Omental fat pad (tissue), 4 donors: ENCODE measurements at places on chromosomes 13 and 19. TPM values are rescaled to one million over a fixed set of nuclear protein-coding genes. Genes with fewer than 3 reads are reported as not detected.

Gene ZNF175
- 4.1 TPM for total RNA-seq

Gene GPR18
- total RNA-seq = not detected

Gene SRRM5
- total RNA-seq = 0.46 TPM

Gene PRKD2
- total RNA-seq = 11.8 TPM

Gene ZNF234
- total RNA-seq = 9.9 TPM

Gene KASH5
- not detected for total RNA-seq

Gene RSPH6A
- not detected for total RNA-seq

Gene S1PR5
- 0.47 TPM for total RNA-seq

Gene HCST
- total RNA-seq = 9.5 TPM

Gene ATCAY
- total RNA-seq = not detected

Gene NBEA
- total RNA-seq = 10.7 TPM

Gene P2RY11
- total RNA-seq = 18.7 TPM

Gene HCN2
- total RNA-seq = not detected

Gene TSPAN16
- total RNA-seq = not detected

Gene MBD3L3
- total RNA-seq = not detected

Gene THSD1
- 2.8 TPM for total RNA-seq

Gene APC2
- total RNA-seq = not detected

Gene MEDAG
- 497 TPM for total RNA-seq

Gene CPB2
- not detected for total RNA-seq

Gene TMC4
- total RNA-seq = not detected

Gene KLK3
- not detected for total RNA-seq

Gene SULT2A1
- not detected for total RNA-seq

Gene ARHGAP33
- 1.7 TPM for total RNA-seq

Gene RELB
- total RNA-seq = 21.2 TPM

Gene RAB4B
- 23.2 TPM for total RNA-seq

Gene GPR108
- 34.5 TPM for total RNA-seq
